T-cell (primary cell): ENCODE measurements at places on chromosomes 4 and X.

DNA sequence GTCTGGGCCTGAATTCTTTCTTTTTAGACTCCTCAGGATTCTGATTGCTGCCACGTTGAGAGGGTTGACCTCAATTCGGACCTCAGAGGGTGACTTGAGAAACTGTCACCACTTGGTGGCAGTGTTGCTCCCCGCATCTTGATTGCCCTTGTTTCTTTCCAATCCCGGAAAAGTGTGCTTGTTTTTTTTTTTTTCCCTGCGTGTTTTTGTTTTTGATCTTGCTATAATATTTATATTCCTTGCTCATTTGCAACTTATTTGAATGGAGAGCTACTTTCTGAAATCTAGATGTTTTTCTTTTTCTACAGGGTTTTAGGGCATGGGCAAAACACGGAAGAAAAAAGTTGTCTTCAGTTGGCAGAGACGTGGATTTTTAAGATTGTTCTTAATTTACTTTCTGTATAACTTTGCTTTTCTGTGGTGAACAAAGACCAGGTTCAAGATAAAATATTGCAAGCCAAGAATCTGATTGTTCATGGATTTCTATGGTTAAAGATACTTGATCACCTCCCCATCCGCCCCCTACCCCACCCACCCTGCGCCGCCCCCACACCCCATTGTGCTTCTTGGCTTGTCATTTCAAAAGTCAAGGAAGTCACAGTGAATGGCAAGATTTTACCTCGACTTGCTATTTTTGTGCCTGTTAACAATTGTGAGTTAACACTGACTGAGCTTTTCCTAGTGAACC is 102.0 kb downstream of the PTTG2 start:
- DNase-seq = peak; percentile 54

DNA sequence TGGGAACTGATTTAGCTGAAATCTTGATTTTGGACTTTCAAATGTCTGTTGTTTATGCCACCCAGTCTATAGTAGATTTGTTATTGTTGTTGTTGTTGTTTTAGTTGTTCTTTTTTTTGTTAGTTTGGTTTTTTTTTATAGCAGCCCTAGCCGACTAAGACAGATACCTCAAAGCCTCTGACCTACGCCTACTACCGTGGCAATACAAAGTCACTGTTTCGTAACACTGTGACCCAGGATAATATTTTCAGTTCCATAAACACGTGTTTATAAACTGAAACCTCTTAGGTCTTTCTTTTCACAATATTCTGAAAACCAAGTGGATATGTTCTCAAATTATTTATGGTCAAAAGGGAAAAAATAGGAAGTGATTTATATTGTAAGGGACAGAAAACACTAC is 32.8 kb downstream of the VCX2 start:
- no peak for DNase-seq

GRCh38 chrX:110683925-110684324 is 111.7 kb downstream of the CHRDL1 start:
- no peak for DNase-seq

DNA sequence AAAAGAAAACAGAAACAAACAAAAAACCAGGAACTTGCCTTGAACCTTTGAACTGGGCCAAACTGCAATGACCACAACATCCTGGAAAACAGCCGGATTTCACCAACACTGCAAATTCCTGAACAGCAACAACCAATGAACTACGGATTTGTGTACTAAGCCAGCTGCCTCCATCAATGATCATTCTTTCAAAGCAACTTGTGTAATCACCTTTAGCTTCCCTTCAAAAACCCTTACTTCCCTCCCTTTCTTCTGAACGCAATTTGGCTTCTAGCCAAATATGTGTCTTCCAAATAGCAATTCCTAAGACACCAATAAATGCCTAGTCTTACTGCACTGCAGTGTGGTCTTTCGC is 98.5 kb upstream of the FAM47C start:
- no peak for DNase-seq

DNA sequence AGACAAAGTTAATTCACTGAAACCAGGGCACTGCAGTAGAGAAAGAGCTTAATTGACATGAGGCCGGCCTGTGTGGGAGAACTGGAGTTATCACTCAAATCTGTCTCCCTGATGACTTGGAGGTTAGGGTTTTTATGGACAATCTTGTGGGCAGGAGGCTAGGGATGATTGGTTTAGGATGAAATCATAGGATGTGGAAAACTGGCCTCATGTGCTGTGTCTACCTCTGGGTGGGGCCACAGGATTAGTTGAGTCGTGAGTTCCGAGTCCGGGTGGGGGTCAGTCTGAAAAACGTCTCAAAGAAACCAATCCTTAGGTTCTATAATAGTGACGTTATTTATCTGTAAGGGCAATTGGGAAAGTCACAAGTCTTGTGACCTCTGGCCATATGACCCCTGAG is 68.1 kb downstream of the UCHL1 start:
- DNase-seq = no peak

DNA sequence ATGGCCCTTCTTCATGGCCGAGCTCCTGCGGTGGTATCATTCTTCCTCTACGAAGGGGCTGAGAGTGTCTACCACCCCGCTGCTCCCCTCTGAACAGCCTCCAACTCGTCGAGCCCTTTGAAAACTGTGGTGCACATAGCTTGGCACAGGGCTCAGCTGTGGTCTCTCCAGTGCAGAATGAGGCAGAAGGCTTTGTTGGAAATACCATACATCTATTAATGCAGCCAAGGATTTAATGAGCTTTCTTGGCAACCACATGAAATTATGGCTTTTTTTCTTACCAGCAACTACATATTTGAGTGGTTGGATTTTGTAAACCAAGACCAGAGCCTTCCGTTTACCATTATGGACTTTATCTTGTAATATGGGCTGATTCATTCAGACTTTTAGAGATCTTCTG is 61.7 kb upstream of the CBR4 start:
- no peak for DNase-seq

GRCh38 chr4:11338956-11339782 is 89.5 kb downstream of the HS3ST1 start:
- no peak for DNase-seq

DNA sequence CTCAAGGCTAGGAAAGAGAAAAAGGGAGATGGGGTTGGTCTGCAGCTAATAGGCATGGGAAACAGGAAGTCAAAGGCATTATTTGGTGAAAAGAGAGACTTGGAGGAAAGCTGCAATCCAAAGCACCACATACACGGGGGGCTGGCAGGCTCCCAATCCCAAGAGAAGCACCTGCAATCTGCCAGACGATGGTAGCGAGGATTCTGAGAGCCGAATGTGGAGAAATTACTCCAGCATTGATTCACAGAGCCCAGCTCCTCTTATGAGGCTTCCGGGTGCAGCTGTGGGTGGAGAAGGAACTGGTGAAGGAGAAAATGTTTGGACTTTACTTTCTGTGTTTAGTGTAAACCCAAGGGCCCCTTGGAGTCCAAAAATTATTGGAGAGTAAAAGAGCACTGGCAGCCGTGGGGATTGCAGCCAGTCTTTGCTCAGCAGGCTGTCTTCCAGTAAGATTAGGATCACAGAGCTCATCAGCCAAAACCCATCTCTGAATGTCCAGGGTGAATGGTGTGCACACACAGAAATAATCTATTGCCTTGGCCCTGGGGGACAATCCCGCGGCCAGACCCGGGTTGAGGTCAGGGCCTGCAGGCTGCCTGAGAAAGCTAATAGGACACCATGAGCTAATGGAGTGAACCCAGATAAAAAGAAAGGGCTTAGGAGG is 197.6 kb downstream of the KIT start:
- no peak for DNase-seq

DNA sequence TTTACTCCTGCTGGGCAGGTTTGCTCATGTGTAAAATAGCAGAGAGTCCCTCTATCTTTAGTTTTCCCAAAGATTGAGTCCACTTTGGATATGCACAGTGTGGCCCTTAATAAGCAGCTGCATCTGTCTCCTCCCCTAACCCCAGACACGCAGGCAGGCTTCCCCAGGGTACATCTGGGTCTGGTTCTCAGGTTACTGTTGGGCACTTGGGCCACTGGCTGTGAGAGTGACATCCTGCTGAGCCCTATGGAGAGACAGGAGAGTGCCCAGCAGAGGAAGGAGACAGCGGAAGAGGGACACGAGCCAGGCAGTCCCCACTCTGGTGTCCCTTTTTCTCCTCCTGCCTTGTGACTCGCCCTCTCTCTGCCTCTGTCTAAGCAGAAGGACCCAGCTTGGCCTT is 16.0 kb downstream of the XK start:
- DNase-seq = no peak

DNA sequence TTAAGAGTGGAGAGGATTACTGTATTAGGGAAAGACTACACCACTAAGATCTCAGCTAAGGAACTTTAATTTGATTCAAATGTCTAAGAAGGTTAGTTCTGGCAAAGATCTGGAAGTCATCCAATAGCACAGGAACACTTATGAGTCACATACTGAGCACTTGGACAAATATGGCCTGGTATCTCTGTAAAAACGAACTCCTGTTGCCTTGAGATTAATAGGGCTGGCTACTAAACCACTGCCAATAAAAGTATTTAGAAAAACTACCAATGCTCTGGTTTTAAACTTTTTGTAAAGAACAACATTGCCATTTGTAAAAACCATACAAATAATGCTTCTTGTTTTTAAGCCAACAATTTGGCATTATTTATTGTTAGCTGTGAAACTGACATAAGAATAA is 70.5 kb downstream of the SEC24D start:
- no peak for DNase-seq

DNA sequence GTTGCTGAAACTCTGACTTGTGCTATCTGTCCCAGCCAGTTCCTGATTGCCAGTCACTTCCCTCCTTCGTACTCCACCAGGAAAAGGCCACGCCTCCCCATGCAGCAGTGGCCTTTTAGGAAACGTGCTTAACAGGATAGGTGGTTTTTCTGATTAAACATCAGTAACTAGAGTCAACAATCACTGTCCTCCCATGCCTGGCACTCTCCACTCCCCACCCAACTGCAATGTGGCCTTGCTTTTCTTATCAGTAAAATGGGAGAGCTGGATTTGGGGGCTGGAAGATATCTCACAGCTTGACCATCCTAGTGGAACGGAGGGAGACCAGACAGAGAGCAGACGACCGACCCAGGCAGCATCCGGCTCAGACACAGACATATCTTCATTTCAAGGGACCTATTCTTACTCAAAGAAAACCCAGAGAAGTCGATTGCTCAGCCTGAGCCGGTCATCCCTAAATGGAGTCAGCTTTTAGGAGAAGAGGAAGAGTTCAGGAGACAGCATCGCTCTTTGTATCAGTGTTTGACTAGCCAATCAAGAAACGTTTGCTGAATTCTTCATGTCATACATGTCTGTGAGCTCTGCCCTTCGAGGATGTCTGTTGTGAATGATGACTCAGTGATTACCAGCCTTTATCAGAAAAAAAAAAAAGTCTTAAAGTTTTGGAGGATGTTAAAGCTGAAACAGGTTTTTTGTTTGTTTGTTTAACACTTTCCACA is 12.7 kb upstream of the UBA6 start:
- no peak for DNase-seq

DNA sequence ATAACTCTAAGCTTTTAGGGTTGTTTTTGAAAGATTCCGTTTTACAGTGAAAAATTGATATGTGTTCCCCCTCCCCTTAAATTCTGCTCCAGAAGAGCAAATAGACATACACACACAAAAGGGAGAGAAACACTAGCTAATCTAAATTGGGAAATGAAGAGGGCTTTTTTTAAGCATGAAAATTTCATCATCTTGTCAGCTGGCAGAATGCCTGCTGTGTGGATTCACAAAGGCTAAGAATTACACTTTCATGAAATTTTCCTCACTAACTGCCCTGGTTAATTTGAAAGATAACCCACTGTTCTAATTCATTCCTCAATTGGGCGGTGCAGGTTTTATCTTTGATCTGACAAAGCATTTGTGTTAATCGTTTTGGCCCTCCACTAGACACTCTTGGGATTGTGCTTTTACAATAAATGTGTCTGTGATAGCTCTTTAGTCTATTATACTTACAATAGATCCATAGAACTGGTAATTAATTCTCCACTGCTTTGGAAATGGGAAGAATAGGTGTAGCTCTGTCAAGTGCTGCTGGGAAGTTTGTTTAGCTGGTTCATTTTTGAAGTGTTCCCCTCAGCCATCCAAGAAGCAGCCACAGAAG is 152.9 kb downstream of the POLA1 start:
- no peak for DNase-seq
